Femur (tissue), 1 donor: ENCODE measurements at places on chromosomes 7 and 10.

- DNase-seq, result no peak
Measured at GRCh38 chr7:147151661-147152060, 1035.1 kb downstream of the CNTNAP2 start.

DNA sequence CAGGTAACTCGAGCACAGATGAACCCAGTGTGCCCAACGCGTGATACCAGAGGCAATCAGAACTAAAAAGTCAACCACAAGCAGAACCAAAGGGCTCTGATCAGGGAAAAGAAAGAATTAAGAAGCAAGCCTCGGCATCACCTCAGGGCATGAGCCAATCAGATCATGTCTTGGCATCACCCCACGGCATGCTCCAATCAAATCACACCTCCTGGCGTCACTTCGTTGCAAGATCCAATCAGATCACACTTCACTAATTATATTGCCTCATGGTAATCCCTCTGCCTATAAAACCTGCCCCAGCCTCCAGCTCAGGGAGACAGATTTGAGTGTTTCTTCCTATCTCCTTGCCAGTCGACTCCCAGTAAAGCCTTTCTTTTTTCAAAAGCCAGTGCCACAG, 46.8 kb downstream of the TYW1B start:
- no peak for DNase-seq

- no peak for DNase-seq
Measured at GRCh38 chr10:86950349-86950748, 7.1 kb downstream of the MMRN2 start.

DNA sequence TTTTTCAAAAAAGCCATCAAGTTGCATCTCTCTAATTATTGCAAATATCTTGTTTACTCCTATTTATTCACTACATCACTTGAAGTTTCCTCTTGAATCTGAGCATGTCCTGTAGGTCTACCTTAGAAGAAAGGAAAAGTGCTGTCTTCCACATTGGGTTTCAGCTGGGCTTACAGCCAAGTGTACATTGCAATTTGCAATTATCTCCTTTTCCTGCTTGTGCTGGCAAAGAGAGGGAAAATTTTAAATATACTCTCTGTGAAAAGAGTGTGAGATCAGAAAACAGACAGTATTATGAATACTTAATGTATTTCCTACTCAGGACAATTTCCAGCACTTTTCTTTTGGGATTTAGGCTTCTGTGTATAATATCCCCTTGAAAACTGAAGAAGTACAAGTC, 839.7 kb downstream of the CNTNAP2 start:
- DNase-seq, result no peak

GRCh38 chr10:116866066-116866465, 16.8 kb downstream of the ENO4 start:
- DNase-seq, result no peak
